Pancreas (tissue), 10 donors: ENCODE measurements at places on chromosomes 11 and 22.
A peak's percentile ranks its signal among the peaks of the same experiment; 100 is the strongest.

DNA sequence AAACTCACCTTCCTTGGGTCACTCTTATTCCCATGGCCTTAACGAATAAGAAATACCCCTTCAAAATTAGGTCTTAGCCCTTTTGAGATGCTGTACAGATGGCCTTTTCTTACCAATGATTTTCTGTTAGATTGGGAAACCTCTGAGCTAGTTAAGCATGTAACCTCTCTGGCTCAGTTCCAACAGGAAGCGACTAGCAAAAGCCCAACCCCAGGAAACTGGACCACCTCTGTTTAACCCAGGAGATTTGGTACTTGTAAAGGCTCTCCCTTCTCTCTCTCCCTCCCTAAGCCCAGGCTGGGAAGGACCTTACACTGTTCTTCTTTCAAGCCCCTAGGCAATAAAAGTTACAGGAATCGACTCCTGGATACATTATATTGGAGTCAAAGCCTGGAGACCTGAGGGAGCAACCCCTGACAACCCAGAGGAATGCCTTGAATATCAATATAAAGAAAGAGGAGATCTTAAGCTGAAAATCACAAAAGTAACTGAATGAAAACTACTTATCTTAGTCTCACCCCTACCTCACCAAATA is 11.7 kb downstream of the APIP start:
- DNase-seq = no peak

- no peak for DNase-seq
These were observed 6.2 kb downstream of the KDM4F start for GRCh38 chr11:95055283-95055897.

GRCh38 chr11:615504-616319 is at the start of gene IRF7:
TSS of gene IRF7 (minus strand) at chr11:615950. CDS start at chr11:615364, 586 bp downstream.
- peak; percentile 88 for DNase-seq

DNA sequence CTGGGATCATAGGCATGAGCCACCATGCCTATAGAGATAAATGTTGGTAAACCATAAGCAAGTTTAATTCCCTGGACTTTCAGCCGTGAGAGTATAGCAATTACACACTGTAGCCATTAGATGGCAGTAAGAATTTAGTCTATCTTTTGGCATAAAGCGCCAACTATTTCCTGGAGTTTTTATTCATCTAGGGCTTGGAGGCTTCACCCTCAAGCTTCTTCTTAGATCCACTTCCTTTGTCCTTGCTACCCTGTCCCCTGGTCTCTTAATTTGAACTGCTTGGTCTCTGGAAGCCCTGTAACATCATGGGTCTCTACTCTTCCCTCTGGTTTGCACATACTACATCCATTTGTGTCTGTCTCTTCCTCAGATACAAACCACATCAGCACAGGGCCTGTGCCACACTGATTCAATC is 38.2 kb downstream of the OR10A6 start:
- no peak for DNase-seq

GRCh38 chr11:85755701-85756100 is 55.2 kb downstream of the SYTL2 start:
- no peak for DNase-seq

DNA sequence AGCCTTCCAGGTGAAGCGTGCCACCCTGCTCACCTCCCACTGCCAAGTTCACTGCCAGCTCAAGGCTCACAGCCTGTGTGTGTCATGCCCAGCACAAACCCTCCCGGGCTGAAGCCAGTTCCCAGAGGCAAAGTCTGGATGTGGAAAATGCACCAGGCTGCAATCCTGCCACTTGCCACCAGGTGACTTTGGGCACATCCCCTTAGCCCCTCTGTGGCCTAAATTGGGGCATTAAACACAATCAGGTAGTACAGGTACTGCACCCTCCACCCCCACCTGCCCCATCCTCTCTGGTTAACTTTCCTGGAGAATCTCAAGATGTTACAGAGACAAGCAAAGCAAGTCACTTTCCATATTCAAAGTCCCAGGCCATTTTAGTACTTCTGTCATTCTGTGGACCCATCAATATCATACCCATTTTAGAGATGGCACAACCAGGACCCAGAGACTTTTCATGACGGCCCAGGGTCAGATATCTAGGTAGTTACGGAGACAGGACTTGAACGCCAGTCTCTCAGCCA is 1.8 kb upstream of the RASD2 start:
- DNase-seq = no peak

- DNase-seq = peak; percentile 42
These were observed 1.2 kb downstream of the C2CD2L start for GRCh38 chr11:119108146-119108856.

DNA sequence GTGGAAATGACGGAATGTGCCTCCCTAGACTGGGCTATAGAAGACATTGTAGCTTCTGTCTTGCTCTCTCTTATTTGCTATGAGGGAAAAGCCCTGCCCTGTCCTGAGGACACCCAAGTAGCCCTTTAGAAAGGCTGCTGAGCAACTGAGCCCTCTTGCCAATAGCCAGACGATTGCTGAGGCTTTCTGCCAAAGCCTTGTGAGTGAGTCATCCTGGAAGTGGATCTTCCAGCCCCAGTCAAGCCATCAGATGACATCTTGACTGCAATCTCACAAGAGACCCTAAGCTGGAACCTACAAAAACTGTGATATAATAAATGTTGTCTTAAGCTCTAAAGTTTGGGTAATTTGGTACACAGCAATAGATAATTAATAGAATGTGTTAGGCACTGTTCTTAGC is 3.9 kb upstream of the TRAF6 start:
- DNase-seq = no peak

GRCh38 chr11:62242021-62242420 is at the start of gene SCGB1D2:
TSS of gene SCGB1D2 (plus strand) at chr11:62242239. CDS start at chr11:62242308, 69 bp downstream.
- DNase-seq = peak; percentile 37

GRCh38 chr22:28973352-28973751 is 88.3 kb downstream of the C22orf31 start:
- no peak for DNase-seq

GRCh38 chr22:34255042-34255441 is 334.8 kb upstream of the LARGE1 start:
- DNase-seq = no peak

- peak; percentile 99 for DNase-seq
These were observed 14.6 kb upstream of the TEF start for GRCh38 chr22:41367039-41367679.

DNA sequence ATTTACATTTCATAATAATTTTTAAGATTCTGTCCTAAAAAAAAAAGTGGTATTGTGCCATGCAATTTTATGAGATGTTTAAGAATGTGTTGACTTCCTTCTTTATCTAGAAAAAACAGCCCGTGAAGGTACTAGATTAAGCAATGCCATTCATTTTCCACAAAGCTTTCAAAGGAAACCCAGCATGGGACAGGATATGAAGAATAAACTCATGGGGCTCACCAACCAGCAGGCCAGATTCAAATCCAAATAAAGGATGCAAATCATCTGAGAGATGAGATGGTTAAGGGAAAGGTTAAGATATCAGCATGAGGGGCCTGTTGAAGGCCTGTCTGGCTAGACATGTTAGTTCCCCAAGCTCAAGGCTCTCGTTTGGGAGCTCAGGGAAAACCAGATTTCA is 199.1 kb downstream of the SWAP70 start:
- no peak for DNase-seq

- DNase-seq = peak; percentile 81
These were observed 34.1 kb upstream of the JAM3 start for GRCh38 chr11:134034496-134035381.

GRCh38 chr11:126355324-126355925 is at the start of gene ST3GAL4:
TSS of gene ST3GAL4 (plus strand) at chr11:126355686. CDS start at chr11:126406156, 50,470 bp downstream.
- DNase-seq = peak; percentile 70

DNA sequence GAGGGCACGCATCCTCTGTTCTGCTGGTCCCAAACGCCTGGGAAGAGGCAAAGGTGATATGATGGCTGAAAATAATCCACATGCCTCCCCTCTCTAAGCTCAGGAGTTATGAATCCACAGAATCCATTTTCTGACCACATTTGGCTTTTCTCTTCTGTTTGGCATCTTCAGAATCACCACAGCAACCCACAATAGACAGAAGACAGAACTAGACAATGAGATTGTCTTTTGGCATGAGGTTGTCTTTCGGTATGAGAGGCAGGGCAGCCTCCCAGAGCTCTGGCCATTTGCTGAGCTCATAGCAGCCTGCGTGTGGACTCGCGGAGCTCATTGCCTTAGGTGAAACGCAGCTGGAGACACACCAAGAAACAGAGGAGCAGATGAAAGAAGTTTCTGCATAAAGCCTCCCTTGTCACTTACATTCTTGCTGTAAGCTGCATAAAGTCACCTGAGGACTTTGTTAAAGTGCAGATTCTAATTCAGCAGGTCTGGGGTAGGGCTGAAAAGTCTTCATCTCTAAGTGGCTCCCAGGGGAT is 868.0 kb downstream of the NTM start:
- no peak for DNase-seq

GRCh38 chr11:123040111-123040432 is 21.9 kb downstream of the HSPA8 start:
- no peak for DNase-seq

DNA sequence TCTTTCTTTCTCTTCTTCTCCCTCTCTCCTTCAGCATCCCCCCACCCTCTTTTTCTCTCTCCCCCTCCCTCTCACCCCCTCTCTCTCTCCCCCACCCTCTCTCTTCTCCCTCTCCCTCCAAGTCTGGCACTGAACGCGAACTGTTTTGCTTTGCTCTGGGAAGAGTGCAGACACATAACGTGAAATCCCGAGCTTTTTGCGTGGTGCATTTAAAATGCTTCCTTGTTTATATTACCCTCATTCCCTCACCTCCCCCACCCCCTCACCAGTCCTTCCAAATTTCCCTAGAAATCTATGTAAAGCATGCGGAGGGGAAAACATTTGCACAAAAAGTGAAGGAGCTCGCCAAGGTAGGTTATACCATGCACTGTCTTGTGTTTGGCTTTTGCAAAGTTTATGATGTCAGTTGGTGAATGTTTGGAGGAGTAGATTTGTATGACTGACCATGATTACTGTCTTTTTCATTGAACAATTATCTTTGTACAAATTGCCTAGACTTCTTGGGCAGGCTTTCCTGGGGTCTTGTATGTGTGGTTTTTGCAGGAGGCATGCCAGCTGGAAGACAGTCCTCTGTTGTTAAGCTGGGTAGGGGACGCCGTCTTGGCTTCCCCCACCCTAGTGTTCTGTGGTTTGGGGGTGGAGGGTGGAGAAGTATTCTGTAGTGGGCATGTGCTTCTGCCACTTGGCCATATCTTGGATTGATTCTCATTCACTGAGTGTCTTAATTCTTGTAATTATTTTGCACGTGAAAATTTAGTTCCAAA is 123.7 kb upstream of the HSD17B12 start:
- no peak for DNase-seq

DNA sequence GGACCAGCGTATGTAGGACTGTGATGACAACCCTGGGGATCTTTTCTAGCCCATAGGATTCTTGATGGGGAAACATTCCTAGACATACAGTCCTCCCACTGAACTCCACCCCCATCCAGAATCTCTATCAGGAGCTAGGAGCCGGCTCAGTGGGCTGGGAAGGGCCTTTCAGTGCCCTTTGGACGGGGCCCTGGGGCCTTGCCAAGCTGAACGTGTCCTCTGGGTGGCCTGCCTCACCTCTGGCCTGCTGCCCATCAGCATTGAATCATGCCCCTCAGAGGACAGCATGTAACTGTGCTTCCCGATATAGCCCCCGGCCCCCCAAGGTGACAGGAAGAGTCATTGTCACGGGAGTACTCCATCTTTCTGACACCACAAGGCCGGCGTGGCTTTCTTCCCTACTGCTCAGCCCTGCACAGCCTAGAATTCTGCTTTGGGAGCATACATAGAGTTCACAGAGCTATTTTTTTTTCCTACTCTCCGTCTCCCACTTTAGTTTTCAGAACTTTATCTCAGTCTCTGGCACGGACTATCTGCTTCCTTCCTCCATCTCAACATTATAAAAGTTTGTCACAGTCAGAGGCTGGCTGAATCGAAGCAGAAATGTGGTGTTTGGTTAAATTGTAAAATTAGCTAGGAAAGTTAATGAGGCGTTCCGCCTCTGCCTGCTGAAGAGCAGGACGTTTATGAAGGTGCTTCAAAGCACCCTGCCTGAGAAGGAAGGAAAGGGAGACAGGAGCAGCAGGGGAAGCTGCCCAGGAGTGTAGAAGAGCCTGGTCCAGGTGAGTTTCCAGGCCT is 111.9 kb downstream of the ZBTB16 start:
- DNase-seq = peak; percentile 79

DNA sequence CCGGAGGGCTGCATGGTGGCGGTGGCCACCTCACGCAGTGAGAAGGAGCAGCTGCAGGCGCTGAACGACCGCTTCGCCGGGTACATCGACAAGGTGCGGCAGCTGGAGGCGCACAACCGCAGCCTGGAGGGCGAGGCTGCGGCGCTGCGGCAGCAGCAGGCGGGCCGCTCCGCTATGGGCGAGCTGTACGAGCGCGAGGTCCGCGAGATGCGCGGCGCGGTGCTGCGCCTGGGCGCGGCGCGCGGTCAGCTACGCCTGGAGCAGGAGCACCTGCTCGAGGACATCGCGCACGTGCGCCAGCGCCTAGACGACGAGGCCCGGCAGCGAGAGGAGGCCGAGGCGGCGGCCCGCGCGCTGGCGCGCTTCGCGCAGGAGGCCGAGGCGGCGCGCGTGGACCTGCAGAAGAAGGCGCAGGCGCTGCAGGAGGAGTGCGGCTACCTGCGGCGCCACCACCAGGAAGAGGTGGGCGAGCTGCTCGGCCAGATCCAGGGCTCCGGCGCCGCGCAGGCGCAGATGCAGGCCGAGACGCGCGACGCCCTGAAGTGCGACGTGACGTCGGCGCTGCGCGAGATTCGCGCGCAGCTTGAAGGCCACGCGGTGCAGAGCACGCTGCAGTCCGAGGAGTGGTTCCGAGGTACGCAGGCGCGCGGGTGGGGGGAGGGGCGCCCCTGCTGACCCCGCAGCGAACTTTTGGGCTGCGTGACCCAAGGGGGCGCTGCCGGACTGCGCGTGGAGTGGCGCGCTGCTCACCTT is 670 bp downstream of the NEFH start:
- DNase-seq = no peak

GRCh38 chr11:44310463-44311272 is 729 bp upstream of the ALX4 start:
- no peak for DNase-seq

DNA sequence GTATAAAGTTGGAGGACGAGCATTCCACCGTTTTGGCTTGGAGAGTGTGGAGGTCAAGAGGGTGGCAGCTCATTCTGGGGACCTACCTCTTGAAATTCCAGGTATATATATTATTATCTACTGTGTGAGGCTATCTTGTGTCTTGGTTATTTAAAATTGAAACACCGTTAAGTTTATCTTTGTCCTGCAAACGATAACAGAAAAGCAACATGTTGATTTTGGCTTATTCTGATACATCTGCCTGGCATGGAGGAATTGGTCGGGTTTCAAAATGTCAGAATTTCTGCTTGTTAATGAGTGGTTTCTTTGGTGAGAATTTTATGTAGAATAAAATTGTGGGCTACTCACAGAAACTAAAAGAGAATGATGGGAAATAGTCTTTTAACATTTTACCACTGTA is 54.4 kb downstream of the SVIP start:
- DNase-seq = no peak
